ENCODE measurements at places on chromosomes 7 and 10.

GRCh38 chr10:114780577-114781184, 40.9 kb upstream of the FHIP2A start:
- no peak for DNase-seq

GRCh38 chr10:92150823-92151222, 140.1 kb downstream of the CPEB3 start:
- DNase-seq: no peak

- no peak for DNase-seq
Observed at GRCh38 chr7:65308300-65308678, 65.4 kb upstream of the ZNF92 start.

GRCh38 chr10:133100706-133101415, 13.1 kb downstream of the ADGRA1 start:
- DNase-seq: peak; percentile 10

DNA sequence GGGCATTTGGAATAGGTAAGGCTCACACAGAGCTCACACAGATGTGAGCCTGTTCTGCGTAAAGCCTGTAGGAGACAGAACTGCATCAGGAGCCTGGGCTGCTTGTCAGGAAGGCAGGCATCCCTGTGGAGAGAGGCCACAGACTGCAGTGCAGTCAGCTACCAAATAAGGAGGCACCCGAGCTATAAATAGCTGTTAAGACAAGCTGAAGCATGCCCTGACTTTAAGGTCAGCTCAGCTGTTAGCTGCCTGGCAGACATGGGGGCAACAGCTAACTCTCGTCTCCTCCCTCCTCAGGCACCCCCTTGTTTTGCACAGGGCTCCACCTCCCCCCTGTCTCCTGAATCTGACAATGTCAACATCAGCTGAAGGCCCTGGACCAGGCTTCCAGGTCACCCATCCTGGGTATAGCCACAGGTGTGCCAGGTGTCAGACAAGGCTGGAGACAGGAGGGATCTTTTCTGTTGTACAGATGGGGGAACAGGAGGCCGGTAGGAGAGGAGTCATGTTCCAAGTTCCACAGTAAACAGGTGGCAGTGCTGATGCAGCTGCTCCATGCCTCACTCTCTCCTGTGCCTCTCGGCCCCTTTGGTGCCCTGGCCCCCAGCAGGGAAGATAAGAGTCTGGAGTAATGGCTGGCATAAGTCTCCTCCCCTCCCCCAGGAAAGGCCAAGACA, 27.6 kb upstream of the MKRN1 start:
- DNase-seq: no peak

- no peak for DNase-seq
Observed at GRCh38 chr7:135420786-135421185, 89.1 kb downstream of the CNOT4 start.

- DNase-seq: no peak
Observed at GRCh38 chr7:135161669-135162068, 8.8 kb downstream of the CYREN start.

DNA sequence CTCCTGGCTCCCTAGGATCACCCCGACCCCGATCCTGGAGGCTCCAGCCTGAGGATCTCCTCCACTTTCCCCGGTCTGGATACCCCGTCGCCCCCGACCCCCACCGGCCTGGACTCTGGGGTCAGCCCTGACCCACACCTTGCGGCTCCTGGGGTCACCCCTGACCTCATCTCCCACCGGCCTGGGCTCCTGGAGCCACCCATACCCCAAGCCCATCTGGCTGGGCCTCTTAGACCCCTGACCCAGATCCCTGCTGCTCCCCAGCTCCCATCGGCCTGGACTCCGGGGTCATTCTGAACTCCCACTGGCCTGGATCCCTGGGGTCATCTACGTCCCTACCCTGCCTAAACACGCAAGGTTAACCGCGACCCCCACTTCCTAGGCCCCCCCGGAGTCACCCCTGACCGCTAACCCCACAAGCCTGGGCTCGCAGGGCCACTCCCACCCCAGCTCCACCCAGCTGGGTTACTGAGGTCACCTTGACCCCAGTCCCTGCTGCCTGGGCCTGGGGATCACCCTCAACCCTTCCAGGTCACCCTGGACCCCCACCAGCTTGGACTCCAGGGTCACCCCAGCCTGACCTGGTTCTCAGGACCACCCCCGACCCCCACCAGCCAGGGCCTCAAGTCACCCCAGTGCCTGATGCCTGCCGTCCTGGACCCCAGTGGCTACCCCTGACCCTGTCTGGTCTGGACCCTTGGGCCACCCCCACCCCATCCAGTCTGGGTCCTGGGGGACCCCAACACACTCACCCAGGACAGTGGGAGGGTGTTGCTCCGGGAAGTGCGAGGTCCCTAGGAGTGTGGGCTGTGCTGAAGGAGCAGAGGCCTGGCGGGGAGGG, 1.2 kb downstream of the FOXK1 start:
- DNase-seq: no peak

DNA sequence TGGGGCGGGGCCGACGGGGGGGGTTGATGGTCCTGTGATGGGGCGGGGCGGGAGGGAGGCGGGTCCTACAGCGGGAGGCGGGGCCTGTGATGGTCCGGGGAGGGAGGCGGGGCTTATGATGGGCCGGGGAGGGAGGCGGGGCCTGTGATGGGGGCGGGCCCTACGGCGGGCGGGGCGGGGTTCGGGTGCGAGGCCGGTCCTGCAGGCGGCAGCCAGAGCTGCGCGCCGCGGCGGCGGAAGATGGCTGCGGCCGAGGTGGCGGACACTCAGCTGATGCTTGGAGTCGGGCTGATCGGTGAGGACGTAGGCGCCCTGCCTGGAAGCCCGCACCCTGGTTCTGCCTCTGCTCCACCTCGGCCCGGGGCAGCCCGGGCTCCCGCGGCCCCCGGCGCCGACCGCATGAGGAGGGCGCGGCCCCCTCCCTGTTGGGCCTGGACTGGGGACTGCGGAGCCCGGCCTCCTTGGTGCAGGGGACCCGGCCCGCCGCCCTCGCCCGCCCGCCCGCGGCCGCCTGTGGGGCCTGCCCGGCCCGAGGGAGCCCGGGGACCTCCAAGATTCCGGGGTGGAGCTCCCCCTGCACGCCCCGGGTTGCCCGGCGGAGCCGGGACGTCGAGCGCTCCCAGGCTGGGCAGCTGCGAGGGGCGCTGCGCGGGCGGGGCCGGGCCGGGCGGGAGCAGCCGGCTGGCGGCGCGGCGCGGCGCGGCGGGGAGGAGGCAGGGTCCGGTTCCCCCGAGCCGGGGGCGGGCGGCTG, at the start of gene DENND10:
Gene DENND10, plus strand, starts transcription at position 211 of the 751 bp plus-strand sequence. Its CDS starts 30 bp downstream, at position 241.
- peak; percentile 52 for DNase-seq

GRCh38 chr7:30890226-30890625, 21.4 kb upstream of the AQP1 start:
- no peak for DNase-seq

All from stimulated activated CD8-positive, alpha-beta memory T cell treated with anti-CD3 and anti-CD28 coated beads, Interleukin-7, amount 100 ng/mL, for 24 hours (primary cell).